Astrocyte of the cerebellum (primary cell): ENCODE measurements at places on chromosomes 1 and 21.

DNA sequence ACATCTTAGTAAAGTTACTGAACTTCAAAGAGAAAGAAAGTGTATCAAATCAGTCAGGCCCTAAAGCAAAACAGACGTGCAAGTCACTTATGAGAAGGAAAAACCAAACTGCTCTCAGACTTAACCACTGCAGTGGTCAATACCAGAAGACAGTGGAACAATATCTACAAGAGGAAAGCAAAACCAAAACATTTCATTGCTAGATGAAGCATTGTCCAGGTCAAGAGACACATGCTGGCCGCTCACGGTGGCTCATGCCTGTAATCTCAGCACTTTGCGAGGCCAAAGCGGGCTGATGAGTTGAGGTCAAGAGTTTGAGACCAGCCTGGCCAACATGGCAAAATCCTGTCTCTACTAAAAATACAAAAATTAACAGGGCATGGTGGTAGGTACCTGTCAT lies 82.0 kb upstream of the MROH9 start:
- DNase-seq, result no peak

- DNase-seq, result no peak
These were observed 104.9 kb upstream of the EDN2 start for GRCh38 chr1:41589395-41589794.

DNA sequence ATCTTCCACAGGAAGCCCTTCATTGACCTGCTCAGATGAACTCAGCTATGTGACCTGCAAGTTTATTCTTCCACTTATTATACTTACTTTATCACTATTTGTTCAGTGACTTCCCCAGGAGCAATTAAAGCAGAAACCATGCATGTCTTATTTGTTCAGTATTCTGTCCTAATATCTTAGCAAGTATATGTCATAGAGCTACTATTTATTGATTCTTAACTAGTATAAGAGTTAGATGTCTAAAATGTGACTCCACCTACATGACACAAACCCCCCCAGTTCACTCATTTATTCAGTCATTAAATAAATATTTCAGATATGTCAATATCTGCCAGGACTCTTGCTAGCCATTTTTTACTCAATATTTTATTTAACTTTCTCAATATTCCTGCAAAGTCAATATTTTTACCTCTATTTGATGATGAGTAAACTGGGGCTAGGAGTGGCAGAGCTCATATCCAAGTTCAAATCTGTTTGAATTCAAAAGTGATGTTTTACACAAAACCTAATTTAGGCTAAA lies 469.0 kb upstream of the USP24 start:
- DNase-seq, result no peak

- no peak for DNase-seq
These were observed 199.6 kb upstream of the C1orf87 start for GRCh38 chr1:60273185-60273584.

GRCh38 chr1:2556678-2557481 lies 709 bp downstream of the TNFRSF14 start:
- no peak for DNase-seq

DNA sequence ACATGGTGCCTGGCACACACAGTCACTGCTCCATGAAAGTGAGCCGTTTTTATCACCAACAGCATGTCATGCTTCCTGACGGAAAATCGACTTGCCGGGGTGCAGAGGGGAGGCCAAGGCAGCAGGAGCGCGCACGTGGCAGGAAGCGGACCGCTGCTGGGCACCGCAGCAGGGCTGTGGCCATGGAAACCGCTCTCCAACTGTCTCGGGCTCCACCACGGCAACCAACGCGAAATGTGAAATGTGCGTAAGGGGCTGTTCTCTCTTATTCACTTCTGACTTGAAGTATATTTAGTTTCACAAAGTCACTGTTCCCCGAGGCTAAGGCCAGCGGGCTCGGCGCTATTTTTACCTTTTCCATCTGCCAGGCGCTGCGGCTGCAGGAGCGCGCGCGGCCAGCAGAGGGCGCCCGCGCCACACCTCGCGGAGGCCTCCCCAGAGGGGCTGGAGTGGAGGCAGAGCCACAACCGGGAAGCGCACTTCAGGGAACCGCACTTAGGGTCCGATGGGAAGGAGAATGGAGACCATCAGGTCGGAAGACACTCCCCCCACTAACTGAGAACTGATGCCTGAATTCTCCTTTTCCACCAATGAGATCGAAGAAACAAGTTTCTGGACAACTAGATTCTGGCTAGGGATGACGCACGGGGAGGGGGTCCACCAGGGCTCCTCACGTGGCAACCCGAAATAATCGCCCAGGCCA lies 19.7 kb downstream of the RCC2 start:
- no peak for DNase-seq

- no peak for DNase-seq
These were observed 23.0 kb downstream of the ARHGEF16 start for GRCh38 chr1:3477241-3477995.

GRCh38 chr1:193103759-193104501 lies 1.3 kb downstream of the GLRX2 start:
- DNase-seq, result no peak

- DNase-seq, result no peak
These were observed 2.8 kb downstream of the SPATC1L start for GRCh38 chr21:46181436-46181835.

- DNase-seq, result no peak
These were observed 75.6 kb upstream of the SLC2A1 start for GRCh38 chr1:43034195-43034658.

- no peak for DNase-seq
These were observed 499.8 kb downstream of the KIF26B start for GRCh38 chr1:245654460-245655050.

GRCh38 chr1:30748098-30748698 lies 9.4 kb downstream of the LAPTM5 start:
- no peak for DNase-seq

GRCh38 chr1:204777591-204777990 lies 92.1 kb upstream of the LRRN2 start:
- no peak for DNase-seq

- DNase-seq, result no peak
These were observed 70.2 kb downstream of the DAB1 start for GRCh38 chr1:57353654-57354053.

- no peak for DNase-seq
These were observed 10.5 kb upstream of the GNG12 start for GRCh38 chr1:67843746-67844145.

DNA sequence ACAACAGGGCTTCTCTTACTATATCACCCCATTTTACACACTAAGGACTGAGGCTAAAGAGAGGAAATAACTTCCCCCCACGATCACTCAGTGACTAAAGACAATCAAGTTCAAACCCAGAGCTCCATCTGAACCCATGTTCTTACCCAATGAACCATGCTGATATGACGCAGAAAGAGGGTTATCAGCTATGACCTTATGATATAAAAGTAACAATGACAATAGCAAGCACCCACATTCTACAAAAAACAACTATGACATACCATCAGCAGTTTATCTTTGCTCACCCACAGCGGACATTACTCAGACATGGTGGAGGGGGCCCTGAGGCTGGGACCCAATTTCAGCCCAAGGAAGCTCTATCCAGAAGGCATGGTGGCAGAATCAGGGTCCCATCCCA lies 75.7 kb downstream of the PTPN14 start:
- DNase-seq, result no peak

GRCh38 chr1:225454733-225455132 lies 26.9 kb upstream of the LBR start:
- DNase-seq, result peak; percentile 15

GRCh38 chr1:45617618-45618017 lies 6.2 kb downstream of the CCDC17 start:
- DNase-seq, result no peak

DNA sequence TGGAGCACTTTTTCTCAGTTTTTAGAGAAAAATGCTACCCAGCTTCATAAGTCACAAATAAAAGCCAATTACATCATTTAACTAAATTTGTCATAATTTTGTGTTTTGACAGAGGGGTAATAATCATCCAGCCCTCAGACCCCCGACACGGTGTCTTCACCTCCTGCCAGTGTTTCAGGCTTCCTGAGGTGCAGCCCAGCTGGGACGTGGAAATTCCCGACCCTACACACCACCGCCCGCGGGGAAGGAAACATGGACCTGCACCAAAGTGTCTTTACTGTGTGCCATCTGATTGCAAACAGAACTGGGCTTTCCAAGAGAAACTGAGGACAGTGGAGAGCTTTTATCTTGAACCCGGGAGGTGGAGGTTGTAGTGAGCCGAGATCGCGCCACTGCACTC lies 7.7 kb upstream of the INAVA start:
- no peak for DNase-seq

DNA sequence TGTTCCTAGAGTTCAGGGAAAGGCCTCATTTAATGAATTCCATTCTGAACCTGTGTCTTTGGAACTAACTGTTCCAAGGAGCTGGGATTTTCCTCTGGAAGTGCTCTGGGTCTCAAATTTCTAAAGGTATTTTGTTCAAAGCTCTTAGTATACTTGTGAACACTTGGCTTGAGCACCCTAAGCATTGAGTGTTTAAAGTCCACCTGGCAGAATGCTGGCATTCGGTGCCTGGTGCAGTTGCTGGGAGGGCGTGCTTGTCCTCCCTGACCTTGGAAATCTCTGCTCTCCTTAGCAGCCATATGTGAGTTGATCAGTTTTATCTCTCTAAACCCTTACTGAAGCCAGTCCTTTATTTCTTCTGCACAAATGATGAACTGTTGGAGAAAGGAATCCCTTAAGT lies 3.0 kb downstream of the MTARC2 start:
- no peak for DNase-seq

- no peak for DNase-seq
These were observed 598.6 kb downstream of the AJAP1 start for GRCh38 chr1:5253036-5253435.

DNA sequence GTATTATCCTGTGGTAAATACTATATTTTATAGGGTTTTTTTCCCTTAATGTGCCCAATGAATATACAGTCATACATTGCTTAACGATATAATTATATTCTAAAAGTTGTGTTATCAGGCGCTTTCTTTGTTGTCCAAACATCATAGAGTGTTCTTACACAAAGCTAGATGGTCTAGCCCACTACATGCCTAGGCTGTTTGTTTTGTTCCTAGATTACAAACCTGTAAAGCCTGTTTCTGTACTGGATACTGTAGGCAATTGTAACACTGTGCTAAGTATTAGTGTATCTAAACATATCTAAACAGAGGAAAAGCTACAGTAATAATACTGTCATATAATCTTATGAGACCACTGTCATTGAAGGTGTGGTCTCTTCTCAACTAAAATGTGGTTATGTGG lies 242.6 kb upstream of the C1orf105 start:
- no peak for DNase-seq

DNA sequence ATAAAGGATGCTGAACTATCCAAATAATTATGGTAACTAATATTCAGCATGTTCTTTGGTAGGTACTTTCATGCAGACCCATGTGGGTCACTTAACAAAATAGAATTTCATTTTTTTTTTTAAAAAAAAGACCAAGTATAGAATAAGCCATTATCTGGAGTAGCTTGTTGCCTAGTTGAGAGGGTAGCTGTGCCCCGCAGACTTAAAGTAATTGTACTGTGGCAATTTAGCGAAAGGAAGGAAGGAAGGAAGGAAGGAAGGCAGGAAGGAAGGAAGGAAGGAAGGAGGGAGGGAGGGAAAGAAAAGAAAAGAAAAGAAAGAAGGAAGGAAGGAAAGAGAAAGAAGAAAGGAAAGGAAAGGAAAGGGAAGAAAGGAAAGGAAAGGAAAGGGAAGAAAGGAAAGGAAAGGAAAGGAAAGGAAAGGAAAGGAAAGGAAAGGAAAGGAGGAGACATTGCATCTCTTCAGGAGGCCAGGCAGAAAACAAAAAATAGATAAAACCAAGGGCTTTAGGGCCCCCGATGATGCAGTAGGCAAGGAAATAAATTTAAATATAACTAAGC lies 35.3 kb upstream of the C1orf21 start:
- DNase-seq, result no peak

- no peak for DNase-seq
These were observed 48.9 kb upstream of the GOLT1A start for GRCh38 chr1:204262506-204263253.

GRCh38 chr1:39917825-39918224 lies 16.1 kb upstream of the MYCL start:
- DNase-seq, result no peak

GRCh38 chr1:213649373-213649772 lies 338.4 kb upstream of the PROX1 start:
- no peak for DNase-seq

GRCh38 chr1:204725821-204726448 lies 40.4 kb upstream of the LRRN2 start:
- no peak for DNase-seq

DNA sequence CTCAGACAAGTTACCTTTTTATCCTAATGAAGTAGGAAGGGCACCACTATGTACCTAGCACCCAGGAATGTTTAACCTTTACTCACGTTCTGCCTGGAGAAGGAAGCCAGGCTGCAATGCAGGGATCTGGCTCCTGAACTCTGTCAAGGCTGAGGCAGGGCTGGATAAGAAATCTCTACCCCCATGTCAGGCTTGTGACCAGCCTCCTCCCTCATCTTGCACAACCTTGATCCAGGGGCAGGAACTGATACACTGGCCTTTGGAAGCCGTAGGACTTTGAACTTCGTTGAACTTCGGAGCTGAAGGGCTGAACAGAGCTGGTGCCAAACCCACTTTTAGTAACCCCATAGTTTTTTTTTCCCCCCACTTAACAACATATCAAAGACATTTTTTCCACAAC lies 8.0 kb upstream of the AKR1A1 start:
- no peak for DNase-seq

DNA sequence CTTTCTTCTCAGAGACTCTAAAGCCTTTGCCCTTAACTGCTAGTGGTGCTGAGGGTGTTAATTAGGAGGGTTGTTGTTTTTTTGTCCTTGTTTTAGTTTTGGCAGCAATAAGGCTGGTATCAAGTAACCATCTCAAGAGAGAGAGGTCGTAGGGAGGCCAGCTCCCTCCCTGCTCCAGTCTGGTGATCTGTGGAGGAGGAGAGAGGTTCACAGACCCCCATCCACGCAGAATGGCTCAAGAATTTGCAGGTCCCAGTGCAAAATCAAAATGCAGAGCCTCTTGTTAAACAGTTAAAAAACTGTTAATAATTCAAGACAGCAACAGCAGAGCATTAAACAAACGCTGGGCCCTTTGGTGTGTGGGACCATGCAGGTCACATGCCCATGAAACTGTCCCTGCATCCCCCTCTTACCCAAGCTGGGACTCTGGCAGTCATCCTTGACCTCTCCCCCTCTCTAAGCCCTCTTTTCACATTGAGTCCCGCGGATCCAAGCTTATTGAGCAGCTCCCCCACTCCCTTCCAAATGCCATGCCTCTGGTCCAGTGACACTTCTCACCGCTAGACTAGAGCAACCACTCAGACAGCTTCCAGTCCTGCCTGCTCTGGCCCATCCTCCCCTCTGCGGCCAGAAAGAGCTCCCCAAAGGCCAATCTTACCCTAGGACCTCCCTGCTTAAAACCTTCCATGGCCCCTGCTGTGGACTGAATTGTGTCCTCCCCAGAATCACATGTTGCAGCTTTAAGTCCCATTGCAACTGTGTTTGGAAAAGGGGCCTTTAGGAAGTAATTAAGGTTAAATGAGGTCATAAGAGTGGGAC lies 47.7 kb upstream of the RPL11 start:
- no peak for DNase-seq
